H54 (cell line): ENCODE measurements at places on chromosomes 16 and 17.

- peak; percentile 93 for DNase-seq
Observed at GRCh38 chr17:1617620-1618174, 10.9 kb downstream of the SLC43A2 start.

DNA sequence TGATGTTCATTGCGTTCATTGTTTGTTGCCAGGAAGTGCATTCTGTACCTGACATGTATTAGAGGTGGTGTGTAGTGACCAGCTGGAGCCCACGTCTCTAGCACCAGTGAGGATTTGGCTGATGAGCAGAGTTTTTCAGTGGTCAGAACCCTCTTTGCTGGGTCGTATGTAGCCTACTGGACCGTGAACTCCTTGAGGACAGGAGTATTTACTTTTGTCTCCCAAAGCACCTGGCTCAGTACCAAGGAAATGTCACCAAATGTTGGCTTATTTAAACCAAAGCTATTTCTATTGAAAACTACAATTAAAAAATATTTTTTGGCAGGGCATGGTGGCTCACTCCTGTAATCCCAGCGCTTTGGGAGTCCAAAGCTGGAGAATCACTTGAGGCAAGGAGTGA, 262.7 kb downstream of the SNX29 start:
- DNase-seq, result no peak

GRCh38 chr17:62822080-62822904, 14.2 kb upstream of the MARCHF10 start:
- DNase-seq, result no peak

- no peak for DNase-seq
Observed at GRCh38 chr17:80864751-80865150, 126.9 kb upstream of the CHMP6 start.

GRCh38 chr16:15054357-15055140, 1.3 kb downstream of the NTAN1 start:
- DNase-seq, result no peak

GRCh38 chr17:71118039-71118438, 948.7 kb downstream of the KCNJ2 start:
- DNase-seq, result no peak

DNA sequence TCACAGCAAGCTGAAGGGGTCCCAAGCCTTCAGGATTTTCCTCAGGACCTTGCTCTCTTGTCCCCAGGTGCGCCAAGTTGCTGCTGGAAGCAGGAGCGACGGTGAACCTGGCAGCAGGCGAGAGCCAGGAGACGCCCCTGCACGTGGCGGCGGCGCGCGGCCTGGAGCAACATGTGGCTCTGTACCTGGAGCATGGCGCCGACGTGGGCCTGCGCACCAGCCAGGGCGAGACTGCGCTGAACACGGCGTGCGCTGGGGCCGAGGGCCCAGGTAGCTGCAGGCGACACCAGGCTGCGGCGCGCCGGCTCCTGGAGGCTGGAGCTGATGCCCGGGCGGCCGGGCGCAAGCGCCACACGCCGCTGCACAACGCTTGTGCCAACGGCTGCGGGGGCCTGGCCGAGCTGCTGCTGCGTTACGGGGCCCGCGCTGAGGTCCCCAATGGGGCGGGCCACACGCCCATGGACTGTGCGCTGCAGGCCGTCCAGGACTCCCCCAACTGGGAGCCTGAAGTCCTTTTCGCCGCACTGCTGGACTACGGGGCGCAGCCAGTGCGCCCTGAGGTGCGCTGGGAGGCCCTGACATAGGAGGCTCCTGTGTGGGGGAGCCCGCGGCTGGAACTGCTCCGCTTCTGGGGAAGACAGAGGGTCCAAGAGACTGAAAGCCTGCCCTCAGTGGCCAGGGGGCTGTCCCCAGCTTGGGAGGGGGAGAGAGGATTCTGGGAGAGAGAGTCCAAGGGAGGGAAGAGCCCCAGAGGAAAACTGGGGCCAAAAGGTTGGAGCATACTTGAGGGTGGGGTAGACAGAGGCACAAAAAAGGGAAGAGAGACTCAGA, 6.4 kb downstream of the ASB16 start:
- no peak for DNase-seq

DNA sequence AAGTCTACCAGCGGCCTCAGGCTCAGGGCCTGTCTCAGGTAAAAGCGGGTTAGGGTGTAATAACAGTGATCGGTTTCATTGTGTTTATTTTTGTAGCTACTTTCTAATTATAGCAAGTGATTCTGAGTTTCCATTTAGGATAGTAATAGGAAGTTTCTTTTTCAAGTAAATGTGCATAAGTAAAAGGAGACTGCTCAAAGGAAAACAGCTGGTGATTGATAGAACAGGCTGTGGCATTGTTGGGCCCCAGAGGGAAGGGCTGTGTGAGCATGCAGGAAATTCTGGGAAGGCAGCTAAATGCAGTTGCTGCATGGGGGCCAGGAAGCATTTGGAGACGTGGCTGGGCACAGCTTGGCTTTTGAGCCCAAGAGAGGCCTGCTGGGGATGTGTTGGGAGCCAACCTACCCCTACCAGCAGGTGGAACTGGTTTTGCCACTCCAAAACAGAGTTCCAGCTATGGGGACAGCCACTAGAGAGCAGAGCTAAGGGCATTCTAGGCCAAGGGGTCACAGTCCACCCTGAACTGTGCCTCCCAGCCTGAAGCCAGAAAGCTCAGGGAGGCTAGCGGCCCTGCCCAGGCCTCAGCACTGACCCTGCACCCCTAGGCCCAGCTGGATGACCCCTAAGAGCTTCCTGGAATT, 12.6 kb downstream of the SNX20 start:
- no peak for DNase-seq

DNA sequence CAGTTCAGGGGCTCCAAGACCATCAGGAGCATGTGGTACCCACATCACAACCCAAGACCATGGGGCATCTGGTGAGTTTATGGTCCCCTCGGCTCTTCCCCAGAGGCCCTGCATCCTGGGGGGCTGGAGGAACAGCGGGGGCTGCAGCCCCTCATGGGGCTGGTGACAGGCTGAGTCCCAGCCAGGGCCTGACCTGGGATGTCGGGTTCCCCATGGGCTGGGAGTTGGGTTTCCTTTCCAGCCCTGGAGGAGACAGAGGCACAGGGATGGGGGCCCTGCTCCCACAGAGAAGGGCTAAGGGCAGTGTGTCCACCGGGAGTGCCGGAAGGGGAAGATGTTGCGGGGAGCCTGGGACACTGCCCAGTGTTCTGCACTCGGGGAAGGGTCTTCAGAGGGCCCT, 82.4 kb downstream of the GOSR1 start:
- no peak for DNase-seq

GRCh38 chr17:80843741-80844156, 147.9 kb upstream of the CHMP6 start:
- no peak for DNase-seq

- no peak for DNase-seq
Observed at GRCh38 chr17:47879028-47879585, 16.9 kb upstream of the SP2 start.
